Activated T-cell treated with anti-CD3 and anti-CD28 coated beads, Interleukin-2, amount 50 U/mL, for 1 hour (primary cell): ENCODE measurements at places on chromosomes 16 and 17.

- DNase-seq, result no peak
These were observed 6.5 kb downstream of the TMEM204 start for GRCh38 chr16:1539720-1540555.

- DNase-seq, result no peak
These were observed 55.6 kb downstream of the MMD start for GRCh38 chr17:55366020-55366481.

DNA sequence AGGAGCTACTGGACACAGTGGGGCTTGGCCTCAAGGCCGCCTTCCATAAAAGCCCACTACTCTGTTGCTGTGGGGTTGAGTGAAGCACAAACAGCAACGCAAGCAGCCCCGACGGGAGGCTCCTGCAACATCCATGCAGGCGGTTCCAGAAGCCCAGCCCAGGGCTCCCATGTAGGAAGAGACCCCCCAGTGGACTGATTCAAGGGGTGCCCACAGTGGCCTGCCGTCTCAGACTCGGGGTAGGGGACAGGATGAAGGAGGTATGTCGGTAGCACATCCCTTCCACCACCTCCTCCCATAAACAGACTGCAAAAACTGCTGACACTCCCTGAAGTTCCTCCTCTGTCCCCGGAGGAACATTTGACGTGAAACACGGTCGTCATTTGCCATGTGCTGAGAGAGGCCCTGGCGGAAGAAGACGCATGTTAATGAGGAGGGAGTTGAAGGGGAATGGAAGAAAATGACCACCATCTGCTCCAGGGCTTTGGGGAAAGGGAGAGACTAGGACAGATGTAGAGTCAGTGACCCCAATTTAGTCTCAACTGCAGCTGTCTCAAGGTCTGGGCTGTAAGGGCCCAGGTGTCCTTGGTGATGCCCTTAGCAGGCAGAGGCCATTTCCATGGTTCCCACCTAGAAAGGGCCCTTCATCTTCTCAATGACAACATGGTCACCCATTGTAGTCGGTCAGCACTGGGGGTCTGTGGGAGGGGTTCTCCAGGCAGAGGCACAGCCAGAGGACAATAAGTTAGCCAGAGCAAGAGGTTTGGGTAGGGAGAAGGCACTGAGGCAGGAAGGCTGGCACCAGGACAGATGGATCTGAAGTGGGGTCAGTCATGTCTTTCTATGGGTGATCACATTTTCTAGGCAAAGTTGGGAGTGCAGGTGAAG is 200.6 kb downstream of the CPPED1 start:
- no peak for DNase-seq

DNA sequence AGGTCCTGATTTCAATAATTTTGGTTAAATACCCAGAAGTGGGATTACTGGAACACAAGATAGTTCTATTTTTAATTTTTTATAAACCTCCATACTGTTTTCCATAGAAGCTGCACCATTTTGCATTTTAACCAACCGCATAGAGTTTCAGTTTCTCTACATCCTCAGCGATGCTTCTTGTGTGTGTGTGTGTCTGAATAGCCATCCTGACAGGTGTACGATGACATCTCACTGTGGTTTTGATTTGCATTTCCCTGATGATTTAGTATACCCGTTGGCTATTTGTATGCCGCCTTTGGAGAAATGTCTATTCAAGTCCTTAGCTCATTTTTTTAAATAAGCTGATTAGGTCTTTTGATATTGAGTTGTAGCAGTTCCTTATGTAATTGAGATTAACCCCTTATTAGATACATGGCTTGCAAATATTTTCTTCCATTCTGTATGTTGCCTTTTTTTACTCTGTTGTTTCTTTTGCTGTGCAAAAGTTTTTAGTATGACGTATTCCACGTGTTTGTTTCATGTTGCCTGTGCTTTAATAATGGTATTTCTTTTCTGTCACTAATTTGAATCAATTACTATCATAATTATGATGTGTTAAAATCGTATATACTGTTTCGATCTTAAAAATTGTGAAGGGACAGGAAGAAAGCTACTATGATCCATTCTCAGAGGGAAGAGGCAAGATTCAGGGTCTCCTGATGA is 227.2 kb upstream of the MON1B start:
- DNase-seq, result no peak
